ENCODE measurements at places on chromosomes 3 and 15.

GRCh38 chr3:114217266-114217665, 20.1 kb downstream of the ZNF80 start:
- no peak for DNase-seq

GRCh38 chr15:39125904-39126303, 455.0 kb upstream of the THBS1 start:
- no peak for DNase-seq

DNA sequence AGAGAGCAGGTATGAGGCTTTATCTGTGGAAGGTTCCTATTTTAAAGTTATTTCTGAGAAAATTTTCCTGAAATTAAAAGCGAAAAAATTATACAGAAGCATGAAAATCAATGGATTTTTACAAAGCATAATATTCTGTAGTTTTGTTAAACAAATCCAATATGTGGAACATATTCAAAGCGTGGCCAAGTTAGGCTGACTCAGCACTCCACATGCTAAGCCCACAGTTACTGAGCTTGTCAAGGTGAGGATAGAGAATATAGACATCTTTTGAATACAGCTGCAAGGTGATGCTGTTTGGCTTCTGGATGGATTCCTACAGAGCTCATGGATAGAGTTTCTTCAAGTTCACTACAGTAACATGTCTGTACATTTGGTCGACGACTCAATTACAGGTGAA, 302.5 kb downstream of the C3orf38 start:
- DNase-seq: no peak

DNA sequence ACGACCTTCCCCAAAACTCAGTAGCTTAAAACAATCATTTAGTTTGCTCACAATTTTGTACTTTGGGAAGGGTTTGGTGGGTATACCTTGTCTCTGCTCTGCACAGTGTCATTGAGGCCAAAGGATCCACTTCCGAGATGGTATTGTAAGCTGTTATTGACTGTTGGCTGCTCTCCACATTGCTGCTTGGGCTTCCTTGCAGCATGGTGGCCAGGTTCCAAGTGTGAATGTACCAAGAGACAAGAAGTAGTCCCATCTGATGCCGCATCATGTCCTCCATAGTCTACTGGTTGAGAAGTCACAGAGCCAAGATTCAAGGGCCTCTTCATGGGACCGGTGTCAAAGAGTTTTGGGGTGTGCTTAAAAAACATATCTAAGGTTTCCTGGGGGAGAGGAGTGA, 268.5 kb downstream of the PLCL2 start:
- DNase-seq: no peak

GRCh38 chr3:45269952-45270351, 43.9 kb upstream of the TMEM158 start:
- DNase-seq: no peak

- no peak for DNase-seq
These were observed 21.6 kb upstream of the MOBP start for GRCh38 chr3:39445927-39446326.

DNA sequence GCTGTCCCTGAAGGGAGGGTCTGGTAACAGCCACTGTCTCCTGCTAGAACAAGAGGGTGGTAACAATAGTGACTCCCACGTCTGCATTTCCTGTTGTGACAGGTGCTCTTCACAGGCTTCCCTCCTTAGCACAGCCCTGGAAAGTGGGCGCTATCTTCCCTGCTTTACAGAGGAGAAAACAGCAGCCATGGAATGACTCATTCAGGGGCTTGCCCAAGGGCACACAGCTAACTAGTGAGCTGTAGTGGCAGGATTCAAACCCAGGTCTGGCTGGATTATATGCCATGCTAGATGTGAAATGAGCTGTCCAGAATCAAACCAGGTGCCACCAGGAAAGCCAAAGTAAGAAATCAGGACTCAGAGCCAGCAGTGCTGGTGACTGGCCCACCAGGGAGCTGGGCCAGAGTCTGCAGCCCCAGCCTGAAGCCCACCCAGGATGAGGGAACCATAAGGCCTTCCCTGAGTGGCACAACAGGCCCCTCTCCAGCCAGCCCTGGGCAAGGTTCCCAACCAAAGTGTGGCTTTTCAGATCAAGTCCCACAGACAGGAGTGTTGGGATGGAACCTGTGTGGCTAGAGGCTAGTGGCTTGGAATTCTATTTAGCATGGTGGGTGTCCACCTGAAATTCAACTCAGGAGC, 102.4 kb downstream of the ETFA start:
- DNase-seq: no peak

DNA sequence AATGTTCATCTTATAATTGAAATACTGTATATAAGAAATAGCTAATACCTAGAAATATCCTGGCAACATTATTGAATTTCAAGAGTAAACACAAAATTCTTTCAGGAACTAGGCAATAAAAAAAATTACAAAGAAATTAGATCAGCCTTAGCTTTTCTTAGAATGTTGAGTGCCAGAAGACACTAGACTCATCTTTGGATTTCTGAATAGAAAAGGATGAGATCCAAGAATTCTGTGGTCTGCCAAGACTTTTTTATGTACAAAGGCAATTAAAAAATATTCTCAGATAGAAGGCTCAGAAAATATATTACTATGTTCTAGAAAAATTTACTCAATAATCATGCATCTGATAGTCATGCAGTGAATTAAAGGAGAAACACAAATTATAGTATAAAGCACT, 294.5 kb upstream of the CDIN1 start:
- no peak for DNase-seq

DNA sequence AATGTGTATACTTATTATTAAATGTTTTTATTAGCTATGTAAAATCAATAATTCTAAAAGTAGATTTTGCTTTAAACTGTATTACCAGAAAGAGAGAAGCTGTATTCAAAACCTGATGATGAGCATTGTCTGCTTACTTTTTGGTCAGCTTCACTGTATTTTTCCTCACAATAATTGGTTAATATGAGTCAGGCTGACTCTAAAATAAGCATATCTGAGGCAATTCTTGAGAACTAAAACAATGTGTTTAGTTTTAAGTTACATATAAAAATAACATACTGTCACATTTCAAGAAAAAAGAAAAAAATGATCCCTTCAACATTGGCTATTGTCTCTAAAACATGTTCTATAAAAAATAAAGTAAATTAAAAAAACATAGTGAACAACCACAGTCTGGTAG, 66.1 kb downstream of the EPHA3 start:
- no peak for DNase-seq

- DNase-seq: no peak
These were observed 130.2 kb upstream of the LMOD3 start for GRCh38 chr3:69252631-69253030.

- no peak for DNase-seq
These were observed 101.4 kb downstream of the FNDC3B start for GRCh38 chr3:172140499-172141391.

Measured in hypothalamus (tissue), 51 donors.